ENCODE measurements at places on chromosomes 11 and 22. TPM values are rescaled to one million over a fixed set of nuclear protein-coding genes. Genes with fewer than 3 reads are reported as not detected.

The OPCML gene
- total RNA-seq: not detected

The LRRN4CL gene
- 0.16 TPM for total RNA-seq

DNA sequence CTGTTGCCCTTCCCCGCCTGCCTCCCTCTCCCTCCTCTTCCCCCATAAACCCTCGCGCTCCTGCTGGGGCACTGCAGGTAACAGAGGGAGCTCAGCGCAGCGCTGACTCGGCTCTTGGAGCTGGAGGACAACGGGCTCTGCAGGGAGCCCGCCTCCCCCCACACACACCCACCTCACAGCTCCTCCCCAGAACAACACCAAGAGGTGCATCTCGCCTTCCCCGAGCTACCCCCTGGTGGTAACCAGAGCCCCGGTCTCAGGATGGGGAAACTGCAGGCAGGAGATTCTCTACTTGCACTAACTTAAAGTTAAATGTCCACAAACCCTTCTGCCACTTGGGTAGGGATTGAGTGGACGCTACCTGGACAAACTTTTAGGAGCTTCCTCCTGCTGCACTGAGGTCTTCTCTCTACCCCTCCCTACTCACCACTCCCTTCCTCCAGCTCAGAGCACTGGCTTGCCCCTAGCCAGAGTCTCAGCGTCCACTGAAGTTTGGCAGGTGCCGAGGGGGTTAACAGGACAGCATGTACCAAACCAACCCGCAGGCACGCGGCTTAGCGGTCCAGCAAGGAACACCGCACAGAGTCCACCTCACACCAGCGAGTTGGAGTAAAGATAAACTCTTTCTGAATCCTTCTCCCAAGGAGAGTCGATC lies 4.0 kb upstream of the SCN4B start:
- DNase-seq: peak; percentile 39

- DNase-seq: no peak
Measured at GRCh38 chr11:119990309-119991021, 147.4 kb downstream of the TRIM29 start.

DNA sequence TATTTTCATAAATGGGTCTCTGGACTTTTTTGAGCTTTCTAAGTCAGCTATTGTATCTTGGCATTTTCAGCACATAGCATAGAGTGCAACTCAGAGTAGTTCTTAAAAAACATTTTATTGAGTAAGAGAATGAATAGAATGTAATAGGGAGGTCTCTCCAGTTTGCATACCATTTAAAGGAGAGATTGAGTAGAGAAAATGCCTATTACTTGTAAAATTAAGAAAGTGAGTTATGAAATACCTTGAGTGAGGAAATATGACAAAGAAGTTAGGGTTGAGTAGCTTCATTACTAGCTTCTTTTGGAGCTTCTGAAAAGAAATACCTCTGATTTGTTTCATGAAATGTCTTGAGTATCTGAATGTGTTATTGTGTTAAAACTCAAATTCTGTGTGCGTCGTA lies 140.0 kb downstream of the AASDHPPT start:
- no peak for DNase-seq

- DNase-seq: no peak
Measured at GRCh38 chr11:64117763-64118459, 48.0 kb downstream of the MACROD1 start.

- DNase-seq: no peak
Measured at GRCh38 chr11:112290493-112290850, 29.8 kb upstream of the PLET1 start.

DNA sequence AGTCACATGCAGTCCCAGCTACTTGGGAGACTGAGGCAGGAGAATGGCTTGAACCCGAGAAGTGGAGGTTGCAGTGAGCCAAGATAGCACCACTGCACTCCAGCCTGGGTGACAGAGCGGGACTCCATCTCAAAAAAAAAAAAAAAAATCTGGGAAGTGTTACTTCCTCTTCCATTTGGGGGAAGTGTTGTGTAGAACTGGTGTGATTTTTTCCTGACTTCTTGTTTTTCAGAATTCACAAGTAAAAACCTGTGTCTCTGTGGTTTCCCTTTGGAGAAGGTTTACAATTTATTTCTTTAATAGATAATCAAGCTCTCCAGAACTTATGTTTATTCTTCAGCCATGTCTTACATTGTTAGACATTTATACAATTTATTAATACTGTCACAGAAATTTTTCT lies 396.1 kb downstream of the BRD1 start:
- no peak for DNase-seq

DNA sequence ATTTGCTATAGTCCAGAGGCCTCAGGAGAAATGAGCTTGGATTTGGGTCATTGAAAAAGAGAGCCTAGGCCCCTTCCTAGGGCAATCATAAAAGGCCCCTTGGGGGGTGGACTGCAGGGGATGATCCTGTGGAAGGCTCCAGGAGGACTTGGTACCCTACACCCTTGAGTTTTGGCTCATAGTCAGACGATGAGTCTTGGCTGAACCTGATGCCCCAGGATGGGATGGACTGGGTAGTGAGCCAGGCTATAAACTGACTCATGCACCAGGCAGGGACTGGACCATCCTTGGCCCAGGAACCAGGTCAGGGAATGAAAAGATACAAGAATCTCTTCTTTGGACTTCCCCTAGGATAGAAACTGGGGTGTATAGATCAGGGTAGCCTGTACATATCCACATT lies 54.2 kb downstream of the NAV2 start:
- DNase-seq: no peak

DNA sequence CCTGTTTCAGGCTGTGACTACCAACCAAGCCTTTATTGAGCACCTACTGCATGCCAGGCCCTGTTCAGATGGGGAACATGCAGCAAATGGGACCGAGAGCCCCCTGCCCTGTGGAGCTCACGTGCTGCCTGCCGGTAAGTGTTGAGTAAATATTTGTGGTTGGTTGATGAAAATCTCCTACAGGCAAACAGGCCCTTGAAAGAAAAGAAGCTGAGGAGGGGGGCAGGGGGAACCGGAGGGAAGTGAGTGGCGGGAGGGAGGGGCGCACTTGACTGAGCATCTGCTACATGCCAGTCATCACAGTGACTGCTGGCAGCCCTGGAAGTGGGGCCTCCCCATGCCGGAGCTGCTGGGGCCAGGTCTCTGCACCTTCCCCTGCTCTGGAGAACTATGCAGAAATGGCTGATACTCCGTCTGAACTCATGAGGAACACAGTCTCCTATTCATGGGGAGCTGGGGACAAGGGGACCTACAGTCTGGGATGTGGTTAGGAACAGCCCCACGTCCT lies 34.2 kb downstream of the MACROD1 start:
- no peak for DNase-seq

DNA sequence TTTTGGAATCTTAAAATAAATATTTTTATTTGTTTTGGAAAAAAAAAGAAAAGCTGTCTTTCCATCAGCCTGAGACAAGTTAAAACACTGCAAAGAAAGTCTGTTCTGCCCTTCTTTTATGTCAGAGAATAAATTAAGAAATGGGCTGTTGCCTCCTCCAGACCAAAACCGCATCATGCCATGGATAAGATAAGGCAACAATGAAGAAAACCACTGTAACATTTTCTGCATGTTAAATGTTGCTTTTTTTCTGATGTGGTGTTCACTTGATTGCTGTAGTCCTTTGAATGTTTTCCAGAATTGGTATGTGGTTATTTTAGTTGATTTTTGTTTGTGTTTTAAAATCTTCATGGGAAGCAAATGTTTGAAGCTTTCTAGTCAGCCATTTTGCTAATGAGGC lies 319.2 kb upstream of the CNTN5 start:
- no peak for DNase-seq

DNA sequence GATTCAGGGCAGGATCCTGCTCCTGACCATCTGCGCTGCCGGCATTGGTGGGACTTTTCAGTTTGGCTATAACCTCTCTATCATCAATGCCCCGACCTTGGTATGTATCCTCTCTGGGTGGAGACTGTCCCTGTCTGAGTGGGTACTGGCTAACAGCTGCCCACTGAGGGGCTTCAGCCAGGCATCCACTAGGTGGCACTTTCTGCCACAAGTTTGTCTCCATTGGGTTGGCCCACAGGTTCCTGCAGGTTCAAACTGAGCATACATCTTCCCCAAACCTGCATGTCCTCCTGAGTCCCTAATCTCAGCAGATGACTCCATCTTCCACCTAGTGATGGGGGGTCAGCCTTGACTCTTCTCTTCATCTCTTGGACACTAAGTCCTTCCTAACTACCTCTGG lies 4.4 kb downstream of the SLC2A11 start:
- DNase-seq: peak; percentile 27

DNA sequence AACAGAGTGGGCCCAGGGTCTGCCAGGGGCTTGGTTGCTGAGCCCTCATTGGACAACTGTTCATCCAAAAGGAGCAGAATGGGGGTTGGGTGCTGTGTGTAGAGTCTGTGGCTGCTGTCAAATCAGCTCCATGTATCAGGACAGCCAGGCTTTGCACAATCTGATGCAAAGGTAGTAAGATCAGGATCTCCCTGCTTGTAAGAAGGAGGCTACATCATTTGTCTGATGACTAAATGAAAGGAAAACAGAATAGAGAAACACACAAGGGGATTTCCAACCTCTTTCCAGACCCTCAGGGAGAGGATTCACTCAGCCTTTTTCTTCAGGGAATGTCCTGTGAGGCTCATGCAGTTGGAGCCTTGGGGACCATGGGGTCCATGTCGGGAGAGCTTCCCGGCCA lies 7.2 kb downstream of the MICAL2 start:
- no peak for DNase-seq

Measured in activated naive CD8-positive, alpha-beta T cell treated with anti-CD3 and anti-CD28 coated beads for 36 hours (primary cell).